ENCODE measurements at places on chromosomes 3 and 15.

DNA sequence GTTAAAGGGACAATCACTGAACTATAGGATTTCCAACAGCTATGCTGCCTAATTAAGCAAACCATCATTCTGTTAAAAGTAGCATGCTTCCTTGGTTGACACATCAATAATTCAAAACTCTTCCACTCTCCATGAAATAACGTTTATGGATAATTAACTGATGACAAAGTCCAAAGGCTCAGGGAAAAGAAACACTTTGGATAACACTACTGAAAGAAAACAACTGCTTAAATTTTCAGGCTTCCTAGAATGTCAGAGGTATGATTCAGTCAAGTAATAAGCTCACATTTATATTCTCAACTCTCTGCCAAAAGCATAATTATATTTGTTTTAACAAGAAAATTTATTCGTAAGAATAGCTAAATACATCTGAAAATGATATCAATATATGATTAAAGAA, 49.6 kb downstream of the WDR72 start:
- no peak for DNase-seq

GRCh38 chr15:64897345-64897985, 14.2 kb upstream of the ANKDD1A start:
- DNase-seq, result no peak

DNA sequence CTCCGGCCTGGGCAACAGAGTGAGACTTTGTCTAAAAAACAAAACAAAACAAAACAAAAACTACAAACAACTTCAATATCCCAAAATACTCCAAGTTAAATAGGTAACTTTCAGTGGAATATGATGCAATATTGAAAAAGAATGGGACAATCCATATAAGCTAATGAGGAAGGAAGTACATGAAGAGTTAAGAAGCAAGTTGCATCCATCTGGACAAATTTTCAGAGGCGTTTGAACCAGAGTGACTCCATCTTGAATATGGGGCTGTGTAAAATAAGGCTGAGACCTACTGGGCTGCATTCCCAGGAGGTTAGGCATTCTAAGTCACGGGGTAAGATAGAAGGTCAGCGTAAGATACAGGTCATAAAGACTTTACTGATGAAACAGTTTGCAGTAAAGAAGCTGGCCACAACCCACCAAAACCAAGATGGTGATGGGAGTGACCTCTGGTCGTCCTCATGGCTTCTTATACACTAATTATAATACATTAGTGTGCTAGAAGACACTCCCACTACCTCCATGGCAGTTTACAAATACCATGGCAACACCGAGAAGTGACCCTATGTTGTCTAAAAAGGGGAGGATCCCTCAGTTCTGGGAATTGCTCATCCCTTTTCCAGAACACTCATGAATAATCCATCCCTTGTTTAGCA, 58.1 kb upstream of the LCTL start:
- no peak for DNase-seq

GRCh38 chr3:12891985-12892839, 50.8 kb upstream of the RPL32 start:
- DNase-seq, result peak; percentile 27

- peak; percentile 12 for DNase-seq
Measured at GRCh38 chr3:170222647-170223541, 670 bp downstream of the PRKCI start.

DNA sequence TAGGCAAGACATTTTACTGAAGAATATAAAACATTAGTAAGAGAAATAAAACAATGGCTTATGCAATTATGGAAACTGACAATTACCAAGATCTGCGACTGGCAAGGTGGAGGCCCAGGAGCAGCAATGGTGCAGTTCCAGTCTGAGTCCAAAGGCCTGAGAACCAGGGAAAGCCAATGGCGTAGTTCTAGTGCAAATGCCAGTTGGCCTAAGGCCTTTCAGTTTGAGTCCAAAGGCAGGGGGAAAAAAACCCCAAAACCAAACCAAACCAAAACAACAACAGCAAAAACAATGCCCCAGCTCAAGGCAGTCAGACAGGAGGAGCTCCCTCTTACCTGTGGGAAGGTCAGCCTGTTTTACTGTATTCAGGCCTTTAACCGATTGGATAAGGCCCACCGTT, 72.6 kb downstream of the ST6GAL1 start:
- no peak for DNase-seq

DNA sequence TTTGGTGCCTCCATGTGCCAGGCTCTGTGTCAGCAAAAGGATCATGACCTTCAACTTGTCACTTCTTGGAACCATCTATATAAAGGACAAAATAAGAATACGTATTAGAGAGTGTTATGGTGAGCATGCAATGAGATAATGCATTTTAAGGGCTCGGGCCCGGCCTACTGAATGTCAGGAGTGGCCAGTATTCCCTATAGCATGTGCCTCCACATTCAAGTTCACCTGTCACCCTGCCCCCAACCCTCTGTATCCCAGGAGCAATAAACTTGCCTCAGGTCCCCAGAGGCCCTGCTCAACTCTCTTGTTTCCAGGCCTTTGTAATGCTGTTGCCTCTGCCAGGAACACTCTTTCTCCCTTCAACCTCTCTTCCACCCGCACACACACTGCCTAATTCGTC, 90.2 kb upstream of the SLC6A11 start:
- DNase-seq, result no peak

DNA sequence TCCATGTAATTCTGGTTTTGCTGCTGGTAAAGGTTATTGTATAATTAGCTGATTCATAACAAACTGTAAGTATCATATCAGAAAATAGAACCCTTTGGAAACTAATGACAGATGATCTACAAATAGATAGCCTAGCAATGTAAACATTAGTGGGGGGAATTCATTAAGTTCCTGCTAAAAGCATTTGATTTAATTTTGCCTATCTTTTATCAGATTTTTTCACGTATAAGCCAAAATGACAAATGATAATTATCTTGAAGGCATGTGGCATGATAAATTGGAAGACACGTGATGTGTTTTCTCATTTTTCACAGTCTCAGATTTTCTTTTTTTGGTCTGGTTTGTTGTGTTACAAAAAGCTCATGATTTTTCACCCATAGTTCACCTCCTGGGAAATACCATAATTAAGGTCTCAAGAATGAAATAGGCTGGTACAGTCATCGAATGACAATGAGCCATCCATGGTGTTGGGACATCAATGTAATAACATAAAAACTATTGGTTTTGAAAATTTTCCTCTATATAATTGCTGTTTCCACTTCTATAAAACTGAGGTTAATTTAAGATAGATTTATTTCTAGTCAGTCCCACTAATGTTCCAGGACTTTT, 325.9 kb upstream of the TBL1XR1 start:
- no peak for DNase-seq

DNA sequence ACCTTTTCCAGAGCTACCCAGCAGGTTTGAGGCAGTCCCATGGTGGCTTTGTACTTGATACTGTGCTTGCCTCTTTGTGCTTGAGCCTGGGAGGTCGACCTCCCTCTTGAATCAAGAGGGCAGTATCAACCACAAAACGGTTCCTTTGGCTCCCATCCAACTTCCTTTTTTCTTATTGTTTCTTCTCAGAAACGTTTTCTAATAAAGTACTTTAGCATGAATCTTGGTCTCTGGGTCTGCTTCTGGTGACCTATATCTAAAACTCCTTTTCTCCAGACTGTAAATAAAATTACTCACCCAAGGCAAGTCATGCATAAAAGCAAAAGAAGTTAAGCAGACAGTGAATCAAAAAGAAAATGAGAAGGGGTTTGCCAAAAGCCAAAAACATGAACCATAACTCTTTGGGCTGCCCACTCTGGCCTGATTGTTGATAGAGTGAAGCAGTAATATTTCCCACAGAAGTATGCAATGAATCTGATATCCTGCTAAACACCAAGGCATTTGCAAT, 112.2 kb upstream of the SLC4A7 start:
- no peak for DNase-seq

DNA sequence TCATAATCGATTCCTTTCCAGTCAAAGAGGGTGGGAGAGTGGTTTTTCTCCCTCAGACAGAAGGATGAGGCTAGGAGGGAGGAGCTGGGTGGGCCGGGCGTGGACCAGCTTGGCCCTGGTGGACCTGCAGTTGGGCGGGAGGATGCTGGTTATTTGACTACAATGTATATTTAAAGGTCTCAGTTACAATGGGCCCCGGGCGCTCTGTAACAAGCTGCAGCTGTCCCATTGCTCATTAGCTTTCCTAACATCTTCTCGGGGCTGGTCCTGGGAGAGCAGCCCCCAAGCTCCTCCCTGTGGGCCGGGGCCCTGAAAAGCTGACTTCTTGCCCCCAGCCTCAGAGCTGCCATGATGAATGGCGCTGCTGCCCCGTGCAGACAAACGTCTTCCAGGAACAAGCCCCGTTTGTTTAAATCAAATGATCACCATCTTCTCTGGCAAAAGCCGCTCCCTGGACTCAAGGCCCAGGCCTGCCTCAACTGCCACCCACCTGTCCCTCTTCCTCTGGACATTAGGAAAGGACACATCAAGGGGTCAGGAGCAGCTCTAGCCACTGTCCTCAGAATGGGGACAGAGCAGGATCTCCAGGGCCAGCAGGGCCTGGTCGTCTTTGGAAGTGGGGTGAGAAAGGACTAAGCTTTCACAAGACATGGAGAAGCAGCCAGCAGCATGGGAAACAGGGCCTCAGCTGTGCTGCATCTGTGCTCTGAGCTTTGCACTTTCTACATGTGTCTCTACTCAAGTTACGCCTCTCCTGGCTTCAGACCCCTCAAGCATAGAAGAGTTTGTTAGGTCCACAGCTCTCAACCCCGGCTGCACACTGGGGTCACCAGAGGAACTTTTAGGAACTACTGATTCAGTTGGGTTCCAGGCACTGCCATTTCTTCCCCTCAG, 38.6 kb downstream of the MAGEF1 start:
- no peak for DNase-seq

DNA sequence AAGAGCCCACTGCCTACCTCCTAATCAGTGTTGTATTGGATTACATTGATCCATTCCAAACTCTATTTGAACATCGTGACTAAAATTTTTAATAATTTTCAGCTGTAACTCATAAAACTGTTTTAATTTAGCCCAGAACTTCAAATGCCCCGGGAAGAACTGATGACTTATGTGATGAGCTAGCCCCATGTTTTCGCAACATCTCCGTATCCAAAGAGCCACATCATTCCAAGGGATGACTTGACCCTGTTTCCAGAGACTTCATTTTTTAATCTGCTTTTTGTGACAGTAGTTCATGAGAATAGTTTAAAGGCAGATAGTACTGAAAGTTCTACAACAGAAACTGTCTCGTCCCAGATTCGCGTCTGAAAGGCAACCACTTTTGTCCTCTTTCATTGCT, 97.4 kb downstream of the STAC start:
- no peak for DNase-seq

DNA sequence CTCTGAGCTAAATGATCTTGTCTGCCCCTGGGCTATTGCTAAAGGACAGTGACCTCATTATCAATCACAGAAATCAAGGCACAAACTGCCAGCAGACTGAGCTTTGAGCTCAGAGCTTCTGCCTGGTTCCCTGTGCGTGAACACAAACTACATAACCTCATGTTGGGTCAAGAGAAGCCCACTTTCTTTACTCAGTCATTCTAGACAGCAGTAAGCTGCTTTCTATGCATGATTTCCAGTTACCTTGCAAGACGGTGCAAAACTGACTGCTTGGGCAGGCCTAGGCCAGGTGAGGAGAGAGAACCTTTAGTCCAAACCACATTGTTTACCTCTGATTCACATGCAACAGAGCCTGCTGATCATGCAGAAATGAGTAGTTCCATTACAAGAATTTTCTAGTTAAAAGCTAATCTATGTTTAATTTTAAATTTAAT, 75.1 kb downstream of the ARRDC4 start:
- no peak for DNase-seq

DNA sequence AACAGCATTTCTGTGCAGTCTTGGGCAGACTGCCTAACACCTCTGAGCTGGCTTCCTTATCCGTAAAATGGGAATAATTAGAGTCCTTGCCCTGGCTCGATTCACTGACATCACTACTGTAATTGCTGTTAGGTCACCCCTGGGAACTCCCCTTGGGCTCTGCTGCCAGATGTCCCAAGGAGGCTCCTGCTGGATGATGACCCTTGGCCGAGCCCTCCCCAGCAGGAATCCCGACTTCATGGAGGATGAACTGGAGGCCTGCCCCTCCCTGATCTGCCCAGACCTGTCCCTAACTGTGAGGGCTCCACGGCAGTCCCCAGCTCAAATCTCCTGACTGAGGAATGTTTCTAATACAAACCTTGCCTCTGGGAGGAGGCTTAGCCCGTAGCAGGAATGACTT, 18.0 kb downstream of the ESYT3 start:
- no peak for DNase-seq

DNA sequence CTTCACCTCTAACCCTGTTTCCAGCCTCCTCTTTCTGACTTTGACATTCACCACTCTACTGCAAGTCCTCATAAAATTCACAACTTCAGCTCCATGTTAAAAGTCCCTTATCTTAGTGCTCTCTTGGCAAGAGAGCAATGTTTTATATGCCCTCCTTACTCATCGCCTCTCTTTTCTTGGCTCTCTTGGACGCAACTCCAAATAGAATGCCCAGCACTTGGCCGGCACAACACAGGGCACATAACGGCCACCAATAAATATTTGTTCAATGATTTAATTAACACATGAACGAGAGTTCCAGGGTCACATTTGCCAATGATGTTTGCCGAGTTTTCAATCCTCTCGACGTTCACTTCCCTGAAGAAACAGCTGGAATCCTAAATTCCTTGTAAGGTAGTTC, 401.4 kb downstream of the ROBO1 start:
- DNase-seq, result no peak

DNA sequence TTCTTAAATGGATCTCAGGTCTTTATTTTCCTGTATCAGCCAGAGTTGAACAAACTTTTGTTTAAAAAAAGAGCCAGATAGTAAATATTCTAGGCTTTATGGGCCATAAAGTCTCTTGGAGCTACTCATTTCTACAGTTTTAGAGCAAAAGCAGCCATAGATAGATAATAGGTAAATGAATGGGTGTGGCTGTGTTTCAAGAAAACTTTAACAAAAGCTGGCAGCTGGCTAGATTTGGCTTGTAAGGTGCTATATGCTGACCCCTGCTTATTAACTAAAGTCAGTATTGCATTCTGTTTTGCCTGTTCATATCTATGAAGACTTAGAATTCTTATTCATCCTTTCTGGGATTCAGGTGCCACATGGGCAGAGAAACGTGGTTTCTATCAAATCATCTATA, 29.0 kb downstream of the MFN1 start:
- DNase-seq, result no peak

- DNase-seq, result no peak
Measured at GRCh38 chr3:179021119-179021903, 50.3 kb downstream of the ZMAT3 start.

GRCh38 chr3:123064914-123065313, 1.9 kb upstream of the PDIA5 start:
- no peak for DNase-seq

GRCh38 chr3:146589899-146590508, 15.1 kb downstream of the PLSCR5 start:
- no peak for DNase-seq
